ENCODE measurements at places on chromosomes 4 and X.

DNA sequence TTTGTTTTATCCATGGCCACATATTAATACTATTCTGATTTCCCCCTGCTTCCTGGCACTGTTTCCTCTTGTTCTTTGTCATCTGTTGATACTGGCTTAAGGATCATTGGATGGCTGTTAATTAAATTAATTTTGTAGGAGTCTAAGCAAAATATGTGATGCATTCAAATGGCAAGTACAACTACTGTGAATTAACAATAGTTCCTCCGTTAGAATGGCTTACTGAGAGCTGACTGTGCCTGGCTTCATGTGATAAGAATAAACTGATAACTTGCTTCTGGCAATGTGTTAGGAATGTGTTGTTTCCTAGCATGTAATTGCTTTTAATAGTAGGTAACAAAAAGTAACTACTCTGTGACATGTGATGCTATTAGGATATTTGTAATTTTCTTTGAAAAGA is 98.5 kb downstream of the RPA4 start:
- DNase-seq: no peak

DNA sequence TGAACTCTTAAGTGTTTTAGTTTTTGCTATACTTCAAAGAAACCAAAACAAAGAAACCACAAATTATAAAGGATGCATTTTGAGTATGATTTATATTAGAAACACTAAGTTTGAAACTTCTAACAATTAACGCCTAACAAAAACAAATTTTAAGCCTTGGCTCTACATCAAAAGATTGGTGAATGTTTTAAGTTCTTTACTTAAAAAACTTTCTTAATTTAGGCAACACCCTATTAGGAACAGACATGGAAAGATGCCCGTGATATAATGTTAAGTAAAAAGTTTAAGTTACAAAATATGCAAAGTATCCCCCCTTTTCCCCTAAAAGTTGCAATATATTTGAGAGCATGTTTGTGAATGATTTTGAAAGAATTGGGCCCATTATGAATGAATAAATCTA is 21.2 kb downstream of the PROM1 start:
- no peak for DNase-seq

- no peak for DNase-seq
Measured at GRCh38 chr4:141356963-141357335, 136.3 kb downstream of the ZNF330 start.

GRCh38 chr4:140637836-140638235 is 69.1 kb upstream of the UCP1 start:
- DNase-seq: peak; percentile 47

DNA sequence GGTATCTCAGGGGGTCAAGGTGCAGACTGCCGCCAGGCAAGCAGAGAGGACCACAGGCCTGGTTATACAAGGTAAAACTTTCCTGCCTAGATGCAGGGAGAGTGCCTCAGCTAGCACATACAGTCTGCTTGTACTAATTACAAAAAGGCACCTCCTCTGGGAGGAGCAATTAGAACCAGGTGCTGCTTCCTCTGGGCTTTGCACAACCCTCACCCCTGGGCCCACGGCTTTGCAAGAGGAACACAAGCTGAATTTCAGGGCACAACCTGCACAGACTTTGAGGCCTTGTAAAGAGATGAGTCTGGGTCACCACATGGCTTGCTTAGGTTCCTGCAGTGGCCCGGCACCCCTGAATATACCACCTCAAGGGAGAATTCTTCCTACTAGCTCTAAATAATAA is 9.2 kb upstream of the CITED1 start:
- no peak for DNase-seq

GRCh38 chr4:138259824-138260223 is 17.7 kb upstream of the SLC7A11 start:
- DNase-seq: no peak

- no peak for DNase-seq
Measured at GRCh38 chr4:158895797-158896576, 127.2 kb downstream of the FNIP2 start.

DNA sequence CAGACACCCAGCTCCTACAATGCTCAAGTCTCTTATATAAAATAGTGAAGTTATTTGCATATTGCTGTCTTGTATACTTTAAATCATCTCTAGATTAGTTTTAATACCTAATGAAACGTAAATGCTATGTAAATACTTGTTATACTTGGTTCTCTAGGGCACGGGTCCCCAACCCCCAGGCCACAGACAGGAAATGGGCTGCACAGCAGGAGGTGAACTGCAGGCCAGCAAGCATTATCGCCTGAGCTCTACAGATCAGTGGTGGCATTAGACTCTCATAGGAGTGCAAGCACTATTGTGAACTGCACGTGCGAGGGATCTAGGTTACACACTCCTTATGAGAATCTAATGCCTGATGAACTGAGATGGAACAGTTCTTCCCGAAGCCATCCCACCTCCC is 395.9 kb upstream of the EMCN start:
- no peak for DNase-seq

DNA sequence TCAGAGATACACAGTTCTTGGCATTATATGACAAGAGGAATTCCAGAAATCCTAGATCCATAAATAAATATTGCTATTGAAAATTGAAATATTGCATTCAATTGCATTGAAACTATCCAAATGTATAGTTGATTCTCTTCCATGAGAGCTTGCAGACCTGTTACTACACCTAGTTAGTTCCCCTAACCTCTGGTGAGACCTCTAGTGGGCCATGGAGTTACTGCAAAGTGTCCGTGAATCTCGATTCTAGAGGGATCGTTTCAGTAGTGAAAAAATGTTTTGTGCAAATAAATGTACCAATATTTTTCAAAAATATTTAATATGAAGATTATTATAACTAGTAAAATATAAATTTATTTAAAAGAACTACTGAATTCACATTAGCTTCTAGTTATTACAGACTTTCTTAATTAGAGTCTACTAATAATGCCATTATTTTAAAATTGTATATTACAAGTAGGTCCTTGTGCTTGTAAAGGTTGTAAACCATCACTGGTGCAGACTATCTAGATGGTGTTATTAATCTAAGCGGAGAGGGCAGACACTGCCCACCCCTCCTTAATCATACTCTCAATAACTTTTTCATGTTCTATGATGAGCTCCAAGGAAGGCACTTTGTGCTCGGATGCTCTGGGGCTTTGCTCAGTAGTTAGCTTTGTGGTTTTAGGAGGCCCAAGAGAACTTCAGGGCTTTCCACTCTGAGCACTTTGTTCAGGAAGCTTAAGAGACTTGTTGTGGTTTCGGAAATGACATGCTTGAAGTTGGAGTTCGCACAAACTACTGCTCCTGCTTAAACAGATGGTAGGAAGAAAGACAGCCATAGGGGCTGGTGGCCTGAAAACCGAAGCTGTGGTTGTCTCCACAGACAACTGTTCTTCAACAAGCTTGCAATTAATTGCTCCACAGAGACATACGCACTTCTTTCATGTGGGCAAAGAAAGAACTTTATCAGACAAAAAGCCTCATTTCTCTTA is 42.8 kb downstream of the IL21 start:
- DNase-seq: no peak

DNA sequence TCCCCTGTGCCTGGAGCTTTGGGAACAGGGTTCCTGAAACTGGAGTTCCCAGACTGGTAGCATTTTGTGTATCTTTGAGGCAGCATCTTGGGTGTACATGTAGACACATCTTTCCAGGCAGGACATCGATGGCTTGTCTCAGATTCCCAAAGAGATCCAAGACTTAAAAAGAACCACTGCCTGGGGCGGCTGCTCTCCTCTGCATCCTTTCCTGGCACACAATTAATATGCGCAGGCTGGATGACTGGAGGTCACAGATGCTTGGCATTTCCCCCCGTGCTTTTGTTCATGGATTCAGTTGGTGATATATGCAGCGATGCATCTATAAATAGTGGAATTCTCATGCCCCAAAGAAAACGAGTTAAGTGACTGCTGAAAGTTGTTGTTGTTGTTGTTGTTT is 80.5 kb downstream of the CLDN34 start:
- DNase-seq: no peak

DNA sequence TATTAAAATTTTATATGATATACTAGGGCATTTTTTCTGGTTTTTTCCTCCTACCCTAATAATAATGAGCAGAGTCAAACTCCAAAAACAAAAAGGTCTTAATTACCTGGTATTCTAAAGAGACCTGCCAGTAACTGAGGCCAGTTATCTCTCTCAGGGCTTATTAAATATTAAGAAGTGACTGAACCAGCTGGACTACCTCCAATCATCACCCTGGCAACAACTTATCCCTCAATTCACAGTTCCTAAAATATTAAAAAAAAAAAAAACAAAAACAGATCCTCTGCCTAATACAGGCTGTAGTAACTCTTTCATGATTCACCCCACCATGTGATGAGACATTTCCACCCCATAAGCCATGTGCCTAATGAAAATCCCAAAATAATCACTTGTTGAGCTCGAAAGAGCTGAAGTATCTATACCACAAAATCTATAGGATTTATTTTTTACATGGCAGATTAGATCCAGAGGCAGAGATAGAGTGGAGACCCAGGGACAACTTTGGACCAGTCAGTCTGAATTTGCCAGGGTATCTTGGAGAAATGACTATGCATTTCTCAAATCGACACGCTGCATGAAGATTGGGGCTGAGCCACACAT is 698.0 kb downstream of the FAT4 start:
- no peak for DNase-seq

- no peak for DNase-seq
Measured at GRCh38 chr4:95267081-95267480, 281.7 kb downstream of the UNC5C start.

- no peak for DNase-seq
Measured at GRCh38 chr4:138085736-138086305, 156.3 kb downstream of the SLC7A11 start.

DNA sequence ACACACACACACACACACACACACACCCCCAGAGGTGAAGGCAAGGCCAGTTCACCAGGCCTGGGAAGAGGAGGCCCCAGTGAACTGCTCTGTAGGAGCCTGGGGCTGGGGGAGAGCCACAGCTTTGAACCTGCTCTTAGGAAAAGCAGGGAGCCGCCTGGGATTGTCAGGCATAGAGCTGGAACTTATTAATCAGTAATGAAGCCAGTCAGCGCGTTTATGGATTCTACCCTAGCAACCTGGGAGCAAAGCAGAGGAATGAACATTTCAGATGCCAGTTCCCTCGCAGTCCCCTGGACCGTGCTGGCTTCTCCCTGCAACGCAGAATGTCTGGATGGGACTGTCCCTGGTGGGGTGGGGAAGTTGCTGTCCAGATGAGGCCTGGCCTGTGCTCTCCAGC is 45.3 kb upstream of the DDX3X start:
- DNase-seq: no peak

- DNase-seq: no peak
Measured at GRCh38 chrX:43266487-43266886, 389.6 kb upstream of the MAOA start.

- DNase-seq: no peak
Measured at GRCh38 chr4:23245203-23245832, 552.6 kb downstream of the GBA3 start.

DNA sequence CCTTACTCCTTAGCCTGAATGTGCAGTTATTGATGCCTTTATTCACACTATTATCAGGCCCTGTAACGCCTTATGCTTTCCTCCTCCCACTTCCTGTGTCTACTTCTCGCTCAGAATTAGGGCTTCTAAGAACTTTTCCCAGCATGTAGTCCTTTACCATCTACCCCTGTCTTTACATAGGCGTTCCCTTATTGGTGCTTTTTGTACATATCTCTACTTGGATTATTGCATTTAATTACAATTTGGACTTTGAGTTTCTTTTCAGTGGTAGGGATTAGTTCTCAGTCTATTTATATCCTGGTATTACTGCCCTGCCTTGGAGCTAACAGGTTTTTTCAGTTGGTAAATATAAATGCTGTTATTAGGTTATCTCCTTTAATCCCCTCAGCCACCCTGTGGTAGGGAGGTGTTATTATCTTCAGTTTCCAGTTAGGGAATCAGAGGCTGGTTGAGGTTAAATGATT is 84.0 kb downstream of the RBPJ start:
- DNase-seq: no peak

- DNase-seq: no peak
Measured at GRCh38 chrX:152137771-152138387, 498 bp downstream of the MAGEA10 start.

- no peak for DNase-seq
Measured at GRCh38 chrX:122567911-122568310, 616.2 kb upstream of the GRIA3 start.

GRCh38 chrX:38225093-38225492 is 4.4 kb upstream of the SRPX start:
- DNase-seq: no peak

DNA sequence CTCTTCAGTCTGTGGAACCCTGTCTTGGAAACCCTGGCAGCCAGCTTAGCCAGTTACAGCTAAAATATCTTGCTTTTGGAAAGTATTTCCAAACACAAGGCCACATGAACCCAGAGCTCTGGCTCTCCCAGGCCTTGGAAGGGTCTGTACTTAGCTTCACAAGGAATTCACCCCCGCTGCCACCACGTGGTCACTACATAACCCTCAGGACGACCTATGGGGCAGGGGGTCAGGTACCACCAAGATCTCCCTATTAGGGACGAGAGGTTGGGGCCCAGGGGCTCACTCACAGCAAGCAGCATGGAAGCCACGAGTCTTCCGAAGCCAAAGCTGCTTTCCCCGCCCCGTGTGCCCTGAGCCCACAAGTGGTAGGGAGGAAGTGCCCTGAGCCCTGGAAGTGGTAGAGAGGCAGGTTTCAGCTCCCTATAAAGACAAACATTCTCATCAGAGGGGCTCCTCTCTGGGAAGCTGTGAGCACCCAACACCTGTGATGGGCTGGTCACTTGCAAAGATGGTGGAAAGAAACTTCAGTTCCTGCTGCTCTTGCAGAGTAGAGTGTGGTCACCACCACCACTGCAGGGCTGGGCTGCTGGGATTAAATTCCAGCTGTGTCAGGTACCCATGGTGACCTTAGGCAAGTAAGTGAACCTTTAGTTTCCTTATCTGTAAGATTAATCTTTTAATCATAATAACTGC is 4.7 kb upstream of the JAKMIP1 start:
- DNase-seq: no peak

- peak; percentile 54 for DNase-seq
Measured at GRCh38 chr4:104093247-104093646, 373.5 kb upstream of the TACR3 start.

- no peak for DNase-seq
Measured at GRCh38 chrX:43166874-43167273, 388.9 kb upstream of the PPP1R2C start.

DNA sequence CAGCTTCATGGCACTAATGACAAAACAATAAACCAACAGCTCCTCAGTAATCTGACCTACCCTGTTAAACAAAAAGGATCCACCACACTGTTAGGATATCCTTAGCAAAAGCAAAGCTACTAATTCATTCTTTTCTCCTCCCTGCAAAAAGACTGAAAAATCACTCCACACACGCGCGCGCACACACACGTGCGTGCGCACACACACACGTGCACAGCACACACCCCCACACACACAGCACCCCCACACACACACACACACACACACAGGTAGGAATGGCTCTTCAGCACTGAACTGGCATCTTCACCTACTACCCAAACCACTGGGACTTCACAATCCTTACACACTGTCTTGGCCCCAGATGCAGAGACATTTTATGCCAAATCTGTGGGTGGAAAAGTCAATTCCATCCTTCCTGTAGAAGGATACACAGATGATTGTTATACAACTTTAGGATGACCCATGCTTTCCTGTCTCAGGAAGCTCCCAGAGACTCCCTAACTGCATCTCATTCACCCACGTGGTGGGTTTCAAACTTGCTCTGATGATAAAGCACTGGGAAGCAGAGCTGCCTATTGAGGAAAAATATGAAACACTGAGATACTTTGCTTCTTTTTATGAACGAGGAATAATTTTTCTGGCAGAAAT is 102.5 kb downstream of the TSPAN5 start:
- no peak for DNase-seq

Data from HL-60 (cell line).